Stimulated activated CD8-positive, alpha-beta memory T cell treated with anti-CD3 and anti-CD28 coated beads, Interleukin-7, amount 100 ng/mL, for 24 hours (primary cell): ENCODE measurements at places on chromosomes 13 and 19.

DNA sequence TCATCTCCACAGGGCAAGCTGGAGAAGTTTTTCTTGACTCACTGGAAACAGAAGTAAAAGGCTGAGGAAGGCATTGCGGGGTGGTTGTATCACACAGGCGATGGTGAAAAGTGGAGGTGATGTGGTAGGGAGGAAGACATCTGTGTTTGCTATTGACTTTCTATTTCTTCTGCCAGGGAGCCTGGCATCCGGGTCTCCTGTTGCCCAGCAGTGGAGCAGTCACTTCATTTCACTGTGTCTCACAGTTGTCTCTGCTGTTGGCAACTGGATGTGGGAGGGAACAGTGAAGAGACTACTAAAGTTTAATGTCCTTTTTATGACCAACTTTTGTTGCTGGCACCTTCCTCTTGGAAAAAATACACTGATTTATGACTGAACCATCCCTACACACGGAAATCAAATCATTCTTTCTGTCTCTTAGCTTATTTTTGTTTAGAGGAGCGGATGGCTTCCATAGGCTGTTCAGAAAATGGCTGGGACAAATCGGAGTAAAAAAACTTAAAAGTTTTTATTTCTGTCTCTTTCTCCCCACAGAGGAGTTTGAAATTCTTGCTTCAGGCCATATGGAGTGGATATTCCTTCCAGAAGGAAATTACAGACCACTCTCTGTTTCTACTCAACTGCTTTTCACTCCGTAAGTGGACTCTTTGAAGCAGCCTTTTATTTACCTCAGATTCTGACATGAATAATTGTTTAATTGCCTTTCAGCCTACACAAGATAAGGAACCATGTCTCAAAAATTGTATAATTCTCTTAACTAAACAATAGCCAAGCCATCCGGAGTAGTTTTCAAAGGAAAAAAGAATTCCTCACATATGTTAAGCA, 23.8 kb upstream of the MEDAG start:
- DNase-seq = no peak

DNA sequence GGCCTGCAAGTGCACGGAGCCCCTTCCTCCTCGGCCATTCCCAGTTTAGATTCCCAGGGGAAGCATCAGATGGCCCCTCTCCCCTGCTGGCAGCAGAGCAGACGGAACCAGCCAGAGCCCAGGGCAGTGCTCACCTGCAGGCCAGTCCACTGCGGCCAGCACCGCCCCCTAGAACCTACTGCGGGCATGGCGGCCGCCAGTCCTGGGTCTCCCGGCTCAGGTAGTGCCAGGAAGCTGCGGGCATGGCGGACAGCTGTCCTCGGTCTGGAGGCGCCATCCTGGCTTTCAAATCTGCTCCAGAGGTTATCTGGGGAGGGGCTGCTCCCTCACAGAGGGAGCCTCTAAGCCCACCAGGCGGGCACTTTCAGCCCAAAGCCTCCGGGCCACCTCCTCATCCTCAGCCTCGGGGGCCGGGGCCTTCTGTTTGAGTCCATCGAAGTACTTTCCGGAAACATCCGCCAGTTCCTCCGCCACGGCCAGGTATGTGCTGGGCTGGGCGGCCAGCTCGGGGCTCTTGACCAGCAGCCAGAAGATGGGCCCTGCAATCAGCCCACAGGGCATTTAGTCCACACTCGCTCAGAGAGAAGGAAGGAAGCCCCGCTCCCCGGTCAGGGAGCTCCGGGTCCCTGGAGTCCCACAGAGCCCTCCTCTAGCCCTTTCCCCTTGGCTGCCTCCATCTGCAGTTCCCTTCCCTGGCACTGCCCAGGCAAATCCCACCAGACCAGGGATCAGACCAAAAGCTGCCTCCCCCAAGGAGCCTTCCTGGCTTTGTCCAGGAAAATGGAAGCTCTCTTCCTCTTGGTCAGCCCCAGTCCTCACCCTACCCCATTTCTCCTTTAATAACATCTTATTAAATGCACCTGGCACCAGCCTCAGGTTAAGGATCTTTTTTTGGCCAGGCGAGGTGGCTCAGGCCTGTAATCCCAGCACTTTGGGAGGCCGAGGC, 7.0 kb upstream of the GP6 start:
- DNase-seq = no peak

- no peak for DNase-seq
These were observed 42.6 kb upstream of the C13orf46 start for GRCh38 chr13:114016321-114017027.

DNA sequence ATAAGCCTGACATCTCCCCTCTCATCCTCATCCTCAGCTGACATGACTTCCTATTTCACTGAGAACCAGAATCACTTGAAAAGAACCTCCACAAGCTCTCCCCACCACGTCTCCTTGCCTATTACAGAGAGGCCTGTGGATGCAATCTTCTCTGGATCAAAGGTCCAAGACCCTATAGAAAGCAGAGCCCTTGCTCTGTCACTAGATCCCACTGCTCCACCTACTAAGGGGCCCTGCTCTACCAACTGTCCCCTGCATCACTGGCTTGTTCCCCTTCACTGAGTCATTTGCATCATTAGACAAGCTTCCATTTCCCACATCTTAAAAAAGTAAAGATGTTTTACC, 40.8 kb downstream of the RCBTB2 start:
- DNase-seq = no peak

DNA sequence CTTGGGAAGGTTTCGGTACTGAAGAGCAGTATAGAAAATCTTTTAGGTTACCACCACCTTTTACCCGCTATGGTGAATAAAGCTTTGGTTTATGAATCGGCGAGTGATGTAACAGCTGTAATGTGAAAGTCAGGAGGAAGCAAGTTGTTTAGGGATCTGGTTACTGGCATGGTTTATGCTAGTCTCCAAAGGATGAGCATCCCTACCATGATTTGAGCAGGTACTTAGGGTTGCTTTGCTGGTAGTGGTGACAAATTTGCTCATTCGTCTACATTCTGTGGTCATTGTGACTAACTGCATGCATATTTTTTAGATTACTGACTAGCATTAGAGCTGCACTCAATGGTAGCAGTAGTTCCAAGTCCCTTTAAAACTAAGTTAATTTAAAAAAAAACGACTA, 104.1 kb downstream of the FRY start:
- DNase-seq = no peak

GRCh38 chr19:29843180-29844051, 31.6 kb downstream of the CCNE1 start:
- no peak for DNase-seq
